Kidney (tissue), 22 donors: ENCODE measurements at places on chromosomes 13 and 19. TPM values are rescaled to one million over a fixed set of nuclear protein-coding genes. Genes with fewer than 3 reads are reported as not detected.
A peak's percentile ranks its signal among the peaks of the same experiment; 100 is the strongest.

DNA sequence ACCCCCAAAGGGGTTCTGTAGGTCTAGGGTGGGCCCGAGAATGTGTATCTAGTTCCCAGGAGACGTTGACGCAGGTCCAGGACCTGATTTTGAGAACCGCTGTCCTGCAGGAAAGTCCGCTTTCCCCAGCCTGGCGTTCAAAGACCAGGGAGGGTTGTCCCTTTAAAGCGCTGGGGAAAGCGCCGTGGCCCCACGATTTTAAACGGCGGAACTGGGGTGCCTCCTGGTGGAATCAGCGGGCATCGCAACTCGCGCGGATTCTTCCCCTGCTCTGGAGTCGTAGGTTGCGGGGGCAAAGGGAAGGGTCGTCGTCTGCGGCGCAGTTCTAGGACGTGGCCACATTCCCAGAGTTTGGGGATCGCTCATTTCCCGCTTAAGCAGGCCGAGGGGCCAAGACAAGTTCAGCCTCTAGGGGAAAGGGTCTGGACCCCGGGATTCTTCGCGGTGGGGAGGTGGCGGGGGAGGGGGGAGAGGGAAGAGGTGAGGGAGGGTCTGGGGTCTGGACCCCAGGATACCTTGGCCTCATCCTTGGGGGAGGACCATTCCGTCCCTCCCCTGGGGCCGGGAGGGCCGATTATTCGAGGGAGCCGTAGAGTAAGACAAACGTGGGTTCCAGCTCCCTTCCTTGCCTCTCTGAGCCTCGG, 7.7 kb downstream of the PNMA8B start:
- H3K4me1 ChIP-seq, result peaks cover 9% of the 10 kb centered on the region
- H3K36me3 ChIP-seq, result no peaks in the 10 kb centered on the region
- H3K4me3 ChIP-seq, result peak overlapping the region; percentile 60
- DNase-seq, result peak; percentile 90
- H3K27me3 ChIP-seq, result no peaks in the 10 kb centered on the region

DNA sequence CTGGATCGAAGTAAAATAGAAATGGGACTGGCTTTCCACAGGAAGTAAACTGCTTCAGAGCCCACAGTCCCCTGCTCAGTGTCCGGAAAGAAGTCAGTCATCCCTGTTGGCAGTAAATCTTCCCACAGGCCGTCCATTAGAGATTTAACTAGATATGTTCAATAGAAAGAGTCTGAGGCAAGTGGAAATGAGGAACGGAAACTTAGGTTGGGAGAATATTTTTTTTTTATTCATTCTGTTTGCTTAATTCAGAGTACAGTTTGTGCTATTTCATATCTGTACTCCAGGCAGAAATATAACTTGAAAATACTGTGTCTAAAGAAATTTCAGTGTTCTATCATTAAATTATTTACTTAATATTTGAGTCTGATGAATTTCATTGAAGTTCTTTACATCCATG, 22.7 kb downstream of the SLC25A15 start:
- H3K36me3 ChIP-seq, result no peaks in the 10 kb centered on the region
- DNase-seq, result no peak
- H3K4me3 ChIP-seq, result no peak overlapping the region
- H3K27ac ChIP-seq, result no peak overlapping the region

DNA sequence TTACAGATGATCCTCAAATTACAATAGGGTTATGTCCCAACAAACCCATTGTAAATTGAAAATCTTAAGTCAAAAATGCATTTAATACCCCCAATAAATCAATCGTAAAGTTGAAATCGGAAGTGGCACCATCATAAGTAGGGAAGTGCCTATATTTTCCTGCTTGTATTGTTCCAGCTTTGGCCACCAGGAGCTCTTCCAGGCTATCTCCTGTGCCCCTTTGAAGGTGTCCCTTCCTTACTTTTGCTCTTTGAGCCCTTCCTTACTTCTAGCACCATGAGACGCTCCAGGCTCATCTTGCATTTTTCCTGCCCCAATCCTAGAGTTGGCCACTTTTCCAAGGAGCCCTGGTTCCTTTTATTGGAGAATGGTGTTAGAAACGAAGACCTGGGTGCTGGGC, 163.0 kb upstream of the TSC22D1 start:
- H3K4me1 ChIP-seq, result no peaks in the 10 kb centered on the region
- H3K4me3 ChIP-seq, result no peak overlapping the region
- H3K27me3 ChIP-seq, result no peaks in the 10 kb centered on the region
- H3K27ac ChIP-seq, result no peak overlapping the region
- no peak for DNase-seq

GRCh38 chr19:54164369-54165068, 5.0 kb upstream of the LENG1 start:
- H3K36me3 ChIP-seq, result no peaks in the 10 kb centered on the region
- no peak overlapping the region for H3K4me3 ChIP-seq
- no peaks in the 10 kb centered on the region for H3K4me1 ChIP-seq
- H3K27ac ChIP-seq, result no peak overlapping the region

DNA sequence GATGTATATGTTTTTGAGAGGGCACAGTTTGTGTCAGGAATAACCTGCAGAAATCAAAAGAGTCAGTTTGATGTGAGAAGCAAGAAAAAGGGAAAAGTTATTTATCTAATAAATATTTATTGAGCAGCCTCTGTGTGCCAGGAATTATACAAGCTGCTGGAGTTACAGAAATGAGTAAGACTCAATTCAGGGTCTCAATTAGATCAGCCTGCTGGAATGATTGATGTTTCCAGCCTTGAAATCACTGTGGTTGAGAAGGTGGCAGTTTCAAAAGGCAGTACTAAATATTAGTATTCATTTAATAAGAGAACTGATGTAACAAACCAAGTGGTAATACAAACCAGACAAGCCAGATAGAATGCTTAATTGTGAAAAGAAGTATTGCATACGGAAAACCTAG, 782.4 kb upstream of the GPC6 start:
- no peak overlapping the region for H3K4me3 ChIP-seq
- no peak overlapping the region for H3K27ac ChIP-seq
- no peak for DNase-seq
- no peaks in the 10 kb centered on the region for H3K4me1 ChIP-seq
- no peaks in the 10 kb centered on the region for H3K36me3 ChIP-seq

DNA sequence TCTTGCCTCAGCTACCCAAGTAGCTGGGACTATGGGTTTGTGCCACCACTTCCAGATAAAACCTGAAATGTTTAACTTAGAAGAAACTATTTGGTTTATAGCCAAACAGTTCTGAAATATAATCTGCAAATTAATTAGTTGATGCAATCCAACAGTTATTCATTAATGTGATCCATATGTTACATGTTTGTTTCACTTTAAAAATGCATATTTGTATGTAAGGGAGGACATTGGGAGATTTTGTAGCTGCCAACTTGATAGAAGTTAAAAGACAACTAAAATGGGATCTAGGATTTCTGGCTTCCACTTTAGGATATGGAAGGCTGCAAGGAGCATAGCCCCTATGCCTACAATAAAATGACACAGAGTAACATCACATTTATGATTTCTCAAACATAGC, 532.5 kb upstream of the SLC10A2 start:
- H3K27ac ChIP-seq, result no peak overlapping the region
- no peaks in the 10 kb centered on the region for H3K4me1 ChIP-seq
- H3K36me3 ChIP-seq, result no peaks in the 10 kb centered on the region
- no peak for DNase-seq
- H3K4me3 ChIP-seq, result no peak overlapping the region
- H3K27me3 ChIP-seq, result no peaks in the 10 kb centered on the region

DNA sequence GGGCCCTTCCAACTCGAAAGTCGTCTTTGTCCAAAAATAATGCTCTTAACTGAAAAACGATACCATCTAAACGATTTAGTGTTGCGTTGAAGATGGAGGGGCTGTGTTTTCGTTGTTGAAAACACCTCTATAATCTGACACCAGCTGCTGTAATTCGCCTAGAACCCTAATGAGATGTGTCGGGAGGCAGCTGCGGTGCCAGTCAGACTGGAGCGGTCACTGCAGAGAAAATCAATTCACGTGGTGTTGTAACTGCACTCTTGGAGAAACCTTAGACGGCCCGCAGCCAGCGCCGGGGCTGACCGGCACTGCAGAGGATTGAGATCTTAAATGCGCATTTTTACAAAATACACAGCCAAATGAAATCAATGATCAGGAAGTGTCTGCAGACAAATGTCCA, 339.1 kb downstream of the ZNF536 start:
- no peaks in the 10 kb centered on the region for H3K27me3 ChIP-seq
- no peak overlapping the region for H3K4me3 ChIP-seq
- DNase-seq, result peak; percentile 90

DNA sequence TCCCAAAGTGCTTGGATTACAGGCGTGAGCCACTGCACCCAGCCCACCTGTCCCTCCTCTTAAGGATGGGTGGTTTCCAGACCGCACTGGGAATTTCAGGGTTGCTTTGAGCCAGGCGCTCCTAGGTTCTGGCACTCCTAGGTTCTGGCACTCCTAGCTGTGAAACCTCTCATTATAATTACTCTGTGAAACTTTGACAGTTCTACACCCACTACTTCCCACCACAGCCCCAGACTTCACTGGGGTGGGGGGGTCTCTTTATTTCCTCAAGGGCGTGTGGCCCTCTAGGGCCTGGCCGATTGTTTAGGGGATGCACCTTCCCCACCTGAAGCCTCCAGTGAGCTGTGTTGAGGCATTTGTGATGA, 2.3 kb upstream of the ADAMTS10 start:
- no peaks in the 10 kb centered on the region for H3K36me3 ChIP-seq
- H3K27ac ChIP-seq, result no peak overlapping the region
- no peak overlapping the region for H3K4me3 ChIP-seq
- no peaks in the 10 kb centered on the region for H3K27me3 ChIP-seq

GRCh38 chr13:109160887-109161669, 531.7 kb downstream of the MYO16 start:
- DNase-seq, result no peak
- no peaks in the 10 kb centered on the region for H3K27me3 ChIP-seq
- no peak overlapping the region for H3K4me3 ChIP-seq

GRCh38 chr13:43171489-43171888, 148.1 kb downstream of the DNAJC15 start:
- H3K4me3 ChIP-seq, result no peak overlapping the region
- no peaks in the 10 kb centered on the region for H3K36me3 ChIP-seq
- no peaks in the 10 kb centered on the region for H3K27me3 ChIP-seq
- H3K4me1 ChIP-seq, result no peaks in the 10 kb centered on the region

GRCh38 chr19:45865269-45865948, 1.3 kb downstream of the FOXA3 start:
- DNase-seq, result no peak
- no peaks in the 10 kb centered on the region for H3K36me3 ChIP-seq
- no peak overlapping the region for H3K4me3 ChIP-seq
- H3K4me1 ChIP-seq, result no peaks in the 10 kb centered on the region
- peaks cover 16% of the 10 kb centered on the region for H3K27me3 ChIP-seq

- no peak overlapping the region for H3K4me3 ChIP-seq
- H3K27me3 ChIP-seq, result no peaks in the 10 kb centered on the region
- no peaks in the 10 kb centered on the region for H3K4me1 ChIP-seq
- H3K27ac ChIP-seq, result no peak overlapping the region
These were observed 1.9 kb downstream of the HNRNPA1L2 start for GRCh38 chr13:52644108-52644507.

GRCh38 chr13:52896827-52897659, 48.6 kb upstream of the PCDH8 start:
- no peak overlapping the region for H3K4me3 ChIP-seq
- no peaks in the 10 kb centered on the region for H3K4me1 ChIP-seq
- H3K27ac ChIP-seq, result no peak overlapping the region
- H3K27me3 ChIP-seq, result no peaks in the 10 kb centered on the region
- H3K36me3 ChIP-seq, result no peaks in the 10 kb centered on the region
- DNase-seq, result peak; percentile 27

DNA sequence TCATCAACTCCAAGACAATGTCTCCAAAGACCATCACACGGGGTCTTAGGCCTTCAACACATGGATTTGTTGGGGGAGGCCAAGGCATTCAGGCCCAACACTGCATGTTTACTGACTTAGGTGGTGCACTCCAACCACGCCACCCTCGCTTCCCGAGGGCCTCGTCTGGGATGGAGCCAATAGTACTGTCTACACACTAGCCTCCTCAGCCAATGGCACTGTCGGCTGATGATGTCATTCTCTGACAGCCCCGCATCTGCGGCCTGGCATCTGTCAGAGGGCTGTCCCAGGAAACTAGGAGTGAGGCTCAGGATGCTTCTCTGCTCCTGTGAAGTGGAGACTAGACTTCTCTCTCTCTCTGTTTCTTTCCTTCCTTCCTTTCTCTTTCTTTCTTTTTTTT, 96.6 kb downstream of the TEX26 start:
- no peak for DNase-seq
- H3K4me1 ChIP-seq, result no peaks in the 10 kb centered on the region
- no peak overlapping the region for H3K4me3 ChIP-seq

Gene C19orf85
- total RNA-seq, result not detected

Gene TUBA3C
- not detected for total RNA-seq

Gene TGFB1
- 48.0 TPM for total RNA-seq

Gene CRYL1
- 130 TPM for total RNA-seq

Gene PDCD5
- total RNA-seq, result 62.6 TPM

Gene NTF4
- total RNA-seq, result 0.28 TPM
